ENCODE measurements at places on chromosomes 16 and 17. TPM values are rescaled to one million over a fixed set of nuclear protein-coding genes. Genes with fewer than 3 reads are reported as not detected.

DNA sequence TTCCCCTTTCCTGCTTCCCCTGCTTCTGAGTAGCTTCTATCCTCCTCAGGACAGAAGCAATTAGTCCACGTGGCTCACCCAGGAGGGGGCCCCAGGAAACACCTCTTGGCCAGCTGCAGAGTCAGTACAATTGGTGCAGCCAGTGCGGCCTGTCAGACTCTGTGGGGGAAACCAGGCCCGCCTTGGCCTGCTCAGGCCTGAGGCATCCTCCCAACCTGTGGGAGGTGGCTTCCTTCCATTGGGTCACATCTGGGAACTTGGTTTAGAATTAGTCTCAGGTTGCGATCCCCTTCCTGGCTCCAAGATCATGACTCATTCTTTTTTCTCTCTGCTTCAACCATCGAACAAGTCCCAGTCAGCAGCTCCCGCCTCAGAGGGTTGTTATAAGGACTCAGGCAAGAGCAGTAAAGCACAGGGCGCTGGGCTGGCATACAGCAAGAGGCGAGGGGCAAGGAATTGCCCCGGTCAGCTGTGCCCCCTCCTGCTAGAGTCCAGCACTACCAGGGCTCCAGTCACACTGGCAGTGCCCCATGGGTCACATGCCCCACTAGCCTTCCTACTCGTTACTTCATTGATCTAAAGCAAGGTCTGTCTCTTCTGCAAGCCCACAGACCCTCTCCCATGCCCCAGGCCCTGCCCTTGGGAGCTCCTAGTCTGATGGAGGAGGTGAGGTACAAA lies 8.1 kb upstream of the EPX start:
- DNase-seq = no peak

DNA sequence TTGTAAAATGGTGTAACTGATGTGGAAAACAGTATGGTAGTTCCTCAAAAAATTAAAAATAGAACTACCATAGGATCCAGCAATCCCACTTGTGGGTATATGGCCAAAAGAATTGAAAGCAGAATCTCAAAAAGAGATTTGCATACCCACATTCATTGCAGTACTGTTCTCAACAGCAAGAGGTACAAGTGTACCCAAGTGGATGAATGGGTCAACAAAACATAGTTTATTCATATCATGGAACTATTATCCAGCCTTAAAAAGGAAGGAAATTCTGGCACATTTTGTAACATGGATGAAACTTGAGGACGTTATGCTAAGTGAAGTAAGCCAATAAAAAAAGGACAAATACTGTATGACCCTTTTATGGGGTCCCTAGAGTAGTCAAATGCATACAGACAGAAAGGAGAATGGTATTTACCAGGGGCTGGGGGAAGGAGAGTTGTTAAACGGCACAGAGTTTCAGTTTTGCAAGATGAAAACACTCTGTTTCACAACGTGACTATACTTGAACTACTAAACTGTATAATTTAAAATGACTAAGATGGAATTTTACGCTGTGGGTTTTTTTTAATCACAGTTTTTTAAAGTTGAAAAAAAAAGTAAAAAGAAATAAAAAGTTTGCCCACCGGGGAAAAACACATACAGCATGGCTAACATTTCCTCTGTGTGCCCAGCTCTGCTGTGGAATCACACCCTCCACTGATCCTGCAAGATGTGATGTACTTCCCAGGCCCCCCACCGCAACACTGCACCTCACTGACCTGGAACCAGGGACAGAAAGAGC lies 6.1 kb downstream of the TVP23A start:
- DNase-seq = no peak

The SLC35G6 gene
- not detected for total RNA-seq

DNA sequence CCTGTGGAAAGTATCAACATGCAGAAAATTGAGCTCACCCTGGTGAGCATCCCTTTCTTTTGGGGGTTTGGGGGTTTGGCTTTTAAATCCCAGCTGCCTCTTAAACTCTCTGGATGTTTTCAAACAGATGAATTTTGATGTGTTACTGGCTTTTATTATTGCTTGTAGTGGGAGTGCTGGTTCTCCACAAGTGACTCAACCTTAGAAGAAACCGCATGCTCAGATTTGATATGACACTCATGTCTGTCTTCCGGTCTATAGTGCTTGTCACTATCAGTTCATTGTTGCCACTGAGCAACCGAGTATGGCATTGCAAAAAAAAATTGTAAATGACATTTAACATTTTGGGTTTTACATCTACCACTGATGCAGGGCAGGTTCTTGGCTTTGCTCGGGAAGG lies 104.5 kb downstream of the HS3ST4 start:
- DNase-seq = no peak
